ENCODE measurements at places on chromosomes 4 and X.

DNA sequence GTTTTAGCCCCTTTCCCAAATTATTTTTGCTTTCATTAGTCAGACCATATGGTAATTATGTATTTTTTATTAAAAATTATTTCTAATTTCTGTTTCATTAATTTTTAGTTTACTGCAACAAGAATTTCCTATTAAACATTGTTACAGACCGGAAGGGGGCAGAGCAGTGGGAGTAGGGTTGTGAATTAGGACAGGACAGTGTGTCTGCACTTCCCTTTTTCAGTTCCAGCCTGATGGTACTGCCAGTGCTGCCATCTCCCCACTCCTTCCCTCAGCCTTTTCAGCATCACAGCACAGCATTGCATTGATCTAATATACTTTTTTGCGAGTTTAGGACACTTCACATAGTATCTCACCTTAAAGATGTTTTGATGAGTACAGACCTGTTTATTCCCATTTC, 76.5 kb downstream of the STIM2 start:
- DNase-seq, result no peak

DNA sequence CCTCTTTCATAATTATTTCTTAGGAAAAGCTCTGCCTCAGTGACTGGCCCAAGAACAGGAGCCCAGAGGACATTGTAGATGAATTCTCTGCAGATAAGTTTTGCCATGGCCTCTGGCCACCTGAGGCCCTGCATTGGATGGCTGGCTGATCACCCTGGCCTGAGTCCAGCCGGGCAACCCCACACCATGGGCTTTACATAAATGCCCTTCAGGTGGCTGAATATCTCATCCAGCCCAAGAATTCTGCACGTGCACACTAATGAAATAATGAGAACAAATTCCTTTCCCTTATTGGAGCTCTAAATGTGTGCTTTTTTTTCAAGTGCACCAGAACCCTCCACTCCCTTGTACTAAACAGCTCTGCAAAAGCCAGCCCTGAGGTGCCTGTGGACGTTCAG, 65.7 kb downstream of the IRF2 start:
- DNase-seq, result no peak

- no peak for DNase-seq
These were observed 27.2 kb downstream of the TMSB4X start for GRCh38 chrX:13001961-13002671.

DNA sequence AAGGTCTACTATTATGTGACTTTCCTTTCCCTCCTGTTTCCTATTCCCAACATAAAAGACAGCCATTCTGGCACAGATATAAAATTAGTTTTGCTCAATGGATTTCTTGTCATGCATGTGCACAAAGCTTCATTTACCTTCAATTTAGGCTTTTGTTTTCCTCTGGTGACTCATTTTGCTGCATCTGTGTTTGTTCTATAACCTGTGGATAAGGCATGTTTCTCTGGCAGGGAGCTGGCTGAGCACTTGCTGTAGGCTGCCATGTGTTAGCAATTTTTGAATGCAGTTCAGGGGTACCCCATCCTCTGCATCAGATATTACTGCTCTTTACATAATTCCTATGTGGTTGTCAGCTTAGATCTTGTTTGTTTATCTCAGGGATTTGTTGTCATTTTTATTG, 202.8 kb upstream of the GRID2 start:
- DNase-seq, result no peak

- no peak for DNase-seq
These were observed 208.1 kb upstream of the ADGRL3 start for GRCh38 chr4:60992037-60992436.

DNA sequence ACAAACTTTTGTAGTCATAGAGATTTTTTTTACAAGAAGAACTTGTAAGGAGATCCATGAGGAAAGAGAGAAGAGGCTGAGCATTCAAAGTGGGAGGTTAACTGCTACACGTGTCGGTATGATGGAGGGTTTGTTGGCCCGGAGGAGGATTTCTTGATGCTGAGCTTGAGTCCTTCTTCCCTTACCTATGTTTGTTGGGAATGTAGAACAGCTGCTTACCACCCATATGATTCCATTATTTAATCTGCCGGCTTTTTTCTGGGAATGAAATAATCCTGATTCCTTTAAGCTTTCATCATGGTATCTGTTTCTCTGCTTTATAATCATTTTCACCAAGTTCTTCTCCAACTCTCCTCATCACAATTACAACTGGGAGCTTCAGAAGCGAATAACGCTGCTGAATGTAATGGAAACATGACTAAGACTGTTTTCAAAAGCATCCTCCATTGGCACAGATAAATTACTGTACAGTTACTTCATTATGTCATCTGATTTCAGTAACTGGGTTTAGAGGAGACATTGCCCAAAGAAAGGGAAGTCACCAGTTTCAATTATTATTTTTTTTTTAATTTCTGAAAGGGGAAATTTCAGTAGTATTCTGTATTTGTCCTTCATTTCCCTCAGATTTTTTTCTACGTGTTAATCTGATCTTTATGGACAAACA, 420.6 kb downstream of the SPRY1 start:
- DNase-seq, result no peak

DNA sequence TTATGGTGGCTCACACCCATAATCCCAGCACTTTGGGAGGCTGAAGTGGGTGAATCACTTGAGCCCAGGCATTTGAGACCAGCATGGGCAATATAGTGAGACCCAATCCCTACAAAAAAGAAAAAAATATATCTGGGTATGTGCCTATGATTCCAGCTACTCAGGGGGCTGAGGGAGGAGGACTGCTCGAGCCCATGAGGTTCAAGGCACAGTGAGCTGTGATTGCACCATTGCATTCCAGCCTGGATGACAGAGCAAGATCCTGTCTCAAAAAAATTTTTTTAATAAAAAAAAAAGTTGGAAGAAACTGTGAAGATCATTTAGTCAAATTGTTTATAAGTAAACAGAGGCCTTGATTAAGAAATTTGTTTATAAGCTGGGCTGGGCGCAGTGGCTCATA, 39.7 kb downstream of the KLHL8 start:
- no peak for DNase-seq

All from lung (tissue), 17 donors.